Activated CD8-positive, alpha-beta T cell treated with anti-CD3 and anti-CD28 coated beads, Interleukin-2, amount 10 ng/mL, durations not matched to agents 7 days and 5 days (primary cell): ENCODE measurements at places on chromosomes 2 and 18.

DNA sequence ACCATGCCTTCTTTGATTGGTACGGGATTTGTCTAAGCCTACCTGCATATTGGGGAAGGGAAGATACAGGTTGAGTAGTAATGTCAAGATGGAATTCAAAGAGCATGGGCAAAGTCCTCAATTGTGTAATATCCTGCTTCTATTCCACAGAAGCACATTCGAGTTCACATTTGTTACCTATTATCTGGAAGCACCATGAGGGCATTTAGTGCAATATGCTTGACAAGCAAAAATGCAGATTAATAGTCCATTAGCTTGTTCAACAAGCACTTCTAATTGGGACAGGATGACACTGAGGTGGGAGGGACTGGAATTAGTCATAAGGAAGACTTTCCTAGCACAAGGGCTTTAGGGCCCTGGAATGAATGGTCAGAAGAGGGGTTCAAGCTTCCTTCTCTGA is 40.5 kb downstream of the MYO5B start:
- no peak overlapping the region for H3K27ac ChIP-seq
- H3K36me3 ChIP-seq = no peaks in the 10 kb centered on the region

DNA sequence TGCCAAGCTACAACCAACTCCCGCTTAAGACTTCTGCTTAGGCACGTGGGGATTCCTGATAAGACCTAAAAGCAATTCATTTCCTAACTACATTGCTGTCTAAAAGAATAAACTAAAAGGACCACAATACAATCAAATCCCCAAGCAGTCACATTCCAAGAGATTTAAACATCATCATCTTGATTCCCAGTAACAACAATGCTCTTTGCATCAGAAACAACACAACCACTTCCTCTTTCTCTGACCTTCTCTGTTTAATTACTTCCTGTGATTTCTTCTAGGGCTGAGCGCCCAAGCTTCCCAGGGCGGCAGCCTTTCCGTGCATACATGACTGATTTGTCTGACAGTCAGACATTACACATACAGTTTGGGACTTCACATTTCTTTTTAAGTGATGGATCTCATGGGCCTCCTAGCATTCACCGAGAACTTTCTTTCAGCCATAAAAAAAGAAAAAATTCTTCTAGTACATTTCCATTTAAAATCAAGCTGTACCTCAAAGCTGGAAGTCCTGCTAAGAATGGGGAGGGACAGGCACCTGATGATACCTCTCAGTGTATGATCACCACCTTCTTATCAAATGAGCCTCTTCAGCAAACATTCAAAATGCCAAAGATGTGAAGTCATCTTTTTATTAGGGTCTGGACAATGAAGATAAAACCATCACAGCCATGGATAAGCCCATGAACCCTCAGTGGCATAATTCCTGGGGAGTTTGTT is 11.5 kb downstream of the SPRED2 start:
- H3K4me3 ChIP-seq = peak overlapping the region; percentile 20
- H3K36me3 ChIP-seq = peaks cover 2% of the 10 kb centered on the region
- H3K27me3 ChIP-seq = peaks cover 2% of the 10 kb centered on the region
- H3K27ac ChIP-seq = peak overlapping the region; percentile 58

DNA sequence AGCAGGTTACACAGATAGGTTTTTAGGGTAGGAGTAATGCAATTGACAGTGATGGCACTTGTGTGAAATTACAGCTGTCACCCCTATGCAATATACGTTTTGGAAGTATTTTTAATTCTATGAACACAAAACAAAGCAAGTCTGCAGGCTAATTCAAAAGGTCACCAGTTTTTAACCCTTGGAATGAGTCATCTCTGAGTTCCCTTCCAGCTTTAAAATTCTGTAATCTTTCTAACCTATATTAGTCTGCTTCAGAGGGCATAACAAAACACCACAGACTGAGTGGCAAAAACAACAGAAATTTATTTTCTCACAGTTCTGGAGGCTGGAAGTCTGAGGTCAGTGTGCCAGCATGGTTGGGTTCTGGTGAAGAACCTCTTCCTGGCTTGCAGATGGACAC is 596.9 kb upstream of the HNMT start:
- no peaks in the 10 kb centered on the region for H3K36me3 ChIP-seq
- H3K4me1 ChIP-seq = no peaks in the 10 kb centered on the region
- no peak overlapping the region for H3K27ac ChIP-seq
- no peak overlapping the region for H3K4me3 ChIP-seq
- no peaks in the 10 kb centered on the region for H3K27me3 ChIP-seq
- DNase-seq = no peak

GRCh38 chr2:218033208-218033589 is 30.4 kb upstream of the TNS1 start:
- H3K36me3 ChIP-seq = no peaks in the 10 kb centered on the region
- DNase-seq = no peak
- H3K27me3 ChIP-seq = peaks cover 7% of the 10 kb centered on the region

- H3K4me1 ChIP-seq = no peaks in the 10 kb centered on the region
- no peak overlapping the region for H3K4me3 ChIP-seq
- no peaks in the 10 kb centered on the region for H3K27me3 ChIP-seq
- no peak overlapping the region for H3K27ac ChIP-seq
- DNase-seq = no peak
- H3K36me3 ChIP-seq = no peaks in the 10 kb centered on the region
These were observed 44.0 kb upstream of the XPO1 start for GRCh38 chr2:61582165-61582564.
